NB4 (cell line): ENCODE measurements at places on chromosomes 3 and 15.
A peak's percentile ranks its signal among the peaks of the same experiment; 100 is the strongest.

- peak; percentile 49 for DNase-seq
These were observed 258.5 kb upstream of the PROK2 start for GRCh38 chr3:72043204-72044133.

GRCh38 chr3:72633121-72633520 lies 215.1 kb downstream of the SHQ1 start:
- no peak for DNase-seq

DNA sequence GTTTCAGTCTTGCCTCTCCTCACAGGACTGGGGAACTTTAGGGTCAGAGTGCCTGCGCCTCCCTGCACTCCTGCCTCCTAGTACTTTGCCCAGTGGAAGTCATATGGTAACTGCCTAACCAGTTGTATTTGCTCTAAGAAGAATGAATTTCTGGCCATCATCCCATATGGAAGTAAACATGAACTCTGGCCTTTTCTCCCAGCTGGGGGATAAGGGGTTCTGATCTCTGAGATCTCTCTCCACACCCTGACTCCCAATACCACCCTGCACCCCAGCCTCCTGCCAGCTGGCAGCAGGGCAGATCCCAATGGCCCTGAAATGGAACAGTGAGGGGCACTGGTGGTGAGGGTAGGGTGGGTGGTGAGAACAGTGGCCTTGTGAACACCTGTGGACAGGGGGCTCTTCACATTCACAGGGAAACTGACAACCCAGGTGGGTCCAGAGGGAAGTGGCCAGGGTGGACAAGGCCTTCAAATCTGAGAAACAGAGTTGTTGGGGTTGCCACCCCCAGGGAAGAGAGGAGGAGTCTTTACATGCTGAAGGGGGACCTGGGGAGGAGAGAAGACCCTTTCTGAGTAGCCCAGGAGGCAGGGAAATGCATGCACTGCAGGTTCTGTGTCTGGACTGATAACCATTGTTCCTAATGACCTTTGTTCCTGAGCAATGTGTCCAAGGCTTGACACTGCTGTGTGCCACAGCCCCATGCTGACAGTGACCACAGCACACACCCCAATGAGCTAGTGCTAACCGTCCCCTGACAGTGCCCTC lies 36.9 kb downstream of the RHCG start:
- no peak for DNase-seq

DNA sequence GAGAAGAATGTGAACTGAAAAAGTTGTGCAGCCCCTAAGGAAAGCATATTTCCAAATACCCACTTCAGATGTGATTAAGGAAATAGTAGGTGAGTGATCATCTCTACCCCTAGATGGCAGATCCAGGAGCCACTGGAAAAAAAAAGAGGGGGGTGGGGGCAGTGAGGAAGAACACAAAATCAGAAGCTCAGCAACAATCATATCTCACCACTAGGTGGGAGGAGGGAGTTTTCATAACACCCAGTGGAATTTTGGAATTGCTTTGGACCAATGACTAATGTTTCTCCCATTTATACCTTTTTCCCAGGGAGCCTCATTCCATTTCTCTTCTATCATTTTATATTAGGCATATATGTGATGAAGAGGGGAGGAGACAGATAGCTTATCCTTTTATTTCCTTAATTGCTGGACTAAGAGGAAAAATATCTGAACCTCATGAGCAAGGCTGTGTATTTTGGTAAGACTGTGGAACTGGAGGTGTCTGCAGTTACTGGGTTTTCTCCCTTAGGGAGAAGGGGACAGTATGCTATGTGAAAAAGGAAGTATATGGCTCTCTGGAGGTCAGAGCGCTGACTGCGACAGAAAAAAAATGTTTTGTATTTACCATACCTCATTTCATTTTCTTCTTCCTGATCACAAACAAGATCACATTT lies 363.4 kb downstream of the GAP43 start:
- DNase-seq, result peak; percentile 16

GRCh38 chr15:84656972-84657371 lies 1.0 kb downstream of the NMB start:
- no peak for DNase-seq

DNA sequence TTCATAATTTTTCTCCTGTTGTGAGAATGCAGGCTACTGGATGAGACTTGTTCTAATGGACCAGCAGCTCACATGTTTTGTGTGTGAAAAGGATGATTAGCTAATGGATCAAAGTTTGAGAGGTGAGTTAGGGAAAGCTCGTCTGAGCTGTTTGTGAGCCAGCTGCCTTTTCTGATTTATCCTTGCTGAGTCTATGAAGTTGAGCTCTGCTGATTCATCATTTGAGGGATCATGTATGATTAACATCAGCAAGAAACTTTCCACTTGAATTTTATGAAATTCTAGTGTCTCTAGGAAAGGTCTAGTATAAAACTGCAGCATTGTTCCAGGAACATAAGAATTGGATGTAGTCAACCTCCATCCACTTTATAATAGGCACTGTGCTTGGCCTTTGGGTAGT lies 698.7 kb downstream of the NTRK3 start:
- DNase-seq, result no peak

DNA sequence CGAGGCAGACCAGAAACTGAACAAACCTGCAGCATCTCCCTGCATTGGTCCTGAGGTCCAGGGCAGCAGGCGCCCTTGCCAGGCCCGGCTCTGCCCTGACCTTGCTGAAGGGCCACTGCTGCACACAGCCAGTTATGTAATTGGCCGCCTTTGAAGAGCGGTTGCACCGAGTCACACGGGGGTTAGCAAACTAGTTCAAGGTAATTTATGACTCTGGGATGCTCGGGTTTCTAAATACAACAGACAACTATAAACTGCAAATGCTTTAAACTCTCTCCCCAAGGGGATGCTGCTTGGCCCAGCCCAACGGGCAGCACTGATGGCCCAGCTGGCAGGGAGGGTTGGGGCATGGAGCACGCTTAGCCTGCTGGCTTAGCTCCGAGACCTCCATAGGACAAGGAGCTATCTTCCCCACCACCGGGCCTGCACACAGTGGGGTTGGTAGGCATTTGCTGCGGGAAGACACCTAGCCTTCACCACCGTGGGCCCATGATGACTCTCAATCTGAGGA lies 60.3 kb upstream of the IQSEC1 start:
- DNase-seq, result no peak
